ENCODE measurements at places on chromosomes 1 and 21. TPM values are rescaled to one million over a fixed set of nuclear protein-coding genes. Genes with fewer than 3 reads are reported as not detected.

Gene LRRC53
- not detected for total RNA-seq

Gene ROR1
- 10.7 TPM for total RNA-seq

Gene CD1E
- total RNA-seq = not detected

Gene PERM1
- 0.29 TPM for total RNA-seq

Data from A549 treated with RU486 at 1 μM for 4 hours (cell line).